GM12891 (cell line): ENCODE measurements at places on chromosomes 2 and 18.

DNA sequence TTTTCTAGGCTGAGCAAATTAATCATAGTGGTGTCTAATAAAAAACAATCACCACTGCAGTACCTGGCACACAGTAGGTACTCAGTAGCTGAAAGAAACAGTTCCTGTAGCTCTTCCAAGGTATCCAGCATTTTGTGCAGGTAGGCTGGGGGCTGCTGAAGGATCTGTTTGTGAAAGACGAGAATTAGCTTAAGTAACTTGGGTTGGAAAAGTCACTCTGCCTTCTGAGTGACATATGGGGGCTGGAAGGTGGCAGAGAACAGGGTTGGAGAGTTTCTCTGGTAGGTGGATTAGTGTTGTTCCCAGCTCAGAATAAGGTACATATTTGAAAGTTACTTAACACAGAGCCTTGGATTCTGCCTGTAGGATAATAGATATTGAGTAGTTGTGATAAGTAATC lies 72.8 kb downstream of the FMNL2 start:
- no peak for DNase-seq

GRCh38 chr18:63376538-63376937 lies 9.5 kb upstream of the KDSR start:
- DNase-seq, result no peak

GRCh38 chr2:19419211-19419880 lies 60.9 kb upstream of the OSR1 start:
- no peak for DNase-seq

DNA sequence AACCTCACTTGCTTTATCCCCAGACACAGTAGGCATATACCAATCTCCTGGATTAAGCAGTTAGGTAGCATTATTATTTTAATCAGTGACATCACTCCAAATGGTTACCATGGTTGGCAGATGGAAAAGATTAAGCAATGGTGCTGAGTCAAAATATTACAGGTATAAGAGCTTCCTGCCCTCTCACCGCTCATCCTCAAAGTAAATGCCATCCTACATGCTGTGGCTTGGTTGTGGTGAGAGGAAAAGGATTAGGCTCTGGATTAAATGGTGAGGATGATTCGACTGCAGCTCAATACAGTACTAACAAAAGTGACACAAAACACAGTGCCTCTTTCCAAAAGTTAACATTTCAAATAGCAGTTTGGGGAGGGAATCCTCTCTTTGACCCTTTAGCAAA lies 108.9 kb upstream of the ACAA2 start:
- DNase-seq, result no peak

GRCh38 chr2:237483018-237483731 lies 3.9 kb upstream of the MLPH start:
- DNase-seq, result no peak

DNA sequence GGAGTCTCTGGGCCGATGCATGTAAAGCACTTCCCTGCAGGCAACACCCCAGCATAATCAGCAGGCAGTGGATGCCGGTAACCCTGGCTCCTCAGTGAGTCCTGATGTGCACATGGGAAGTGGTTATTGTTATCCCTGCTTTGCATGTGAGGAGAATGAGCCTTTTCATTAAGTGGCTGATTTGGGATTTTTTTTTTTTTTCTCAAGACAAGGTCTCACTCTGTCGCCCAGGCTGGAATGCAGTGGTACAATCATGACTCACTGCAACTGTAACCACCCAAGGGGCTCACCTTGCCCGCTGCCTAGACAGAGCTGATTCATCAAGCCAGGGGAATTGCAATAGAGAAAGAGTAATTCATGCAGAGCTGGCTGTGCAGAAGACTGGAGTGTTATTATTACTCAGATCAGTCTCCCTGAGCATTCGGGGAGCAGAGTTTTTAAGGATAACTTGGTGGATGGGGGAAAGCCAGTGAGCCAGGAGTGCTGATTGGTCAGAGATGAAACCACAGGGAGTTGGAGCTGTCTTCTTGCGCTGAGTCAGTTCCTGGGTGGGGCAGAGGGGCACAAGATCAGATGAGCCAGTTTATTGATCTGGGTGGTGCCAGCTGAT lies 95.4 kb downstream of the SOCS6 start:
- DNase-seq, result no peak

- no peak for DNase-seq
Measured at GRCh38 chr2:191180713-191181112, 29.9 kb upstream of the STAT4 start.

- DNase-seq, result no peak
Measured at GRCh38 chr18:2573408-2573807, 2.1 kb downstream of the NDC80 start.

GRCh38 chr2:24307961-24308360 lies 52.4 kb downstream of the ITSN2 start:
- DNase-seq, result no peak

DNA sequence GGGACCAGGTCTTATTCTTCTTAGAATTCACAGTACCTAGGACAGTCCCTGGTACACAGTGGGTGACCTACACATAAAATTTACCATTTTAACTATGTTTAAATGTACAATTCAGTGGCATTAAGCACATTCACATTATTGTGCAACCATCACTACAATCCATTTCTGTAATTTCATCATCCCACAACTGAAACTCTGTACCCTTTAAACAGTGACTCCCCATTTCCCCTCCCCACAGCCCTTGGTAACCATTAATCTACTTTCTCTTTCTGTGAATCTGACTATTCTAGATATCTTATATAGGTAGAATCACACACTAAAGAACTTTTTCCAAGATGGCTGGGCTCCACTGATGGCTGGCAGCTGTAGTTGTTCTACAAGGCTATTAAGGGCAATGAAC lies 41.6 kb downstream of the GFPT1 start:
- DNase-seq, result no peak

- no peak for DNase-seq
Measured at GRCh38 chr2:15665067-15665942, 73.6 kb downstream of the DDX1 start.

GRCh38 chr2:230658877-230659652 lies 53.6 kb upstream of the CAB39 start:
- no peak for DNase-seq

GRCh38 chr2:27966466-27966865 lies 75.9 kb downstream of the BABAM2 start:
- no peak for DNase-seq

DNA sequence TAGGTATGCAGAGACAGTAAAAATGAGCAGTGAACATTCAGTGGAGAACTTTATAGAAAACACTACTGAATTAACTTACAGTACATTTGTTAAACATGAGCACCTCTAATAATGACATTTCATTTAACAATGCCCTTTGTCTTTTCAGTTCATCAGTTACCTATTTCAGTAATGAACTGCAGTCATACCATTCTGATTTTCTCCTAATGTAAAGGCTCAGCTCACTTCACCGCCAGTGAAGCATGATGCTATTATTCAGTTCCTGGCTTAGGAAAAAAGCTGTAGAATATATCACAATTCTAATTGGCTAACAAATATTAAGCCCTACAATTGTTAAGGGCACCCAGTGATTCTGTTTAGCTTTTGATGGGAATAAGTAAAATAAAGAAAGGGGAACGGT lies 37.1 kb upstream of the CCDC93 start:
- DNase-seq, result no peak

GRCh38 chr2:51553476-51553875 lies 521.5 kb upstream of the NRXN1 start:
- DNase-seq, result no peak

DNA sequence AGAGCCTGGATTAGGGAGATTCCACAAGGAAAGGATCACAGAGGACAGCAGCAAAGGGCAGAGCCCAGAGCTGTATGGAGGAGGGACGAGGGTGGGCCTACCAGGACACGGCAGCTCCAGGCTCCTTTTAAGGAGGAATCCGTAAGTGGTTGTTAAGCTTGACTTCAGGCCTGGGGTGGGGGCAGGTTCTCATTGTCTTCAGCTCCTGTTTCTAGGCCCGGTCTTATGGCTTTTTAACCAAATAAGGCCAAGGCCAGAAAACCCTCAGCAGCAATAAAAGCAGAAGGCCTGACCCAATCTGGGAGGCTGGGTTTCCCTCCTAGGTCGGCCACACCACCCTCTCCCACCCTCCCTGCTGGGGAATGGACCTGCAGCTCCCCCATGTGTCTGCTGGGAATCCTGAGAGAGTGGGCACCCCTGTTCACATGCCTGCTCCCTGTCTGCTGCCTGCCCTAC lies 111.2 kb downstream of the PLB1 start:
- DNase-seq, result no peak

GRCh38 chr18:27447451-27447881 lies 262.4 kb upstream of the CHST9 start:
- no peak for DNase-seq

DNA sequence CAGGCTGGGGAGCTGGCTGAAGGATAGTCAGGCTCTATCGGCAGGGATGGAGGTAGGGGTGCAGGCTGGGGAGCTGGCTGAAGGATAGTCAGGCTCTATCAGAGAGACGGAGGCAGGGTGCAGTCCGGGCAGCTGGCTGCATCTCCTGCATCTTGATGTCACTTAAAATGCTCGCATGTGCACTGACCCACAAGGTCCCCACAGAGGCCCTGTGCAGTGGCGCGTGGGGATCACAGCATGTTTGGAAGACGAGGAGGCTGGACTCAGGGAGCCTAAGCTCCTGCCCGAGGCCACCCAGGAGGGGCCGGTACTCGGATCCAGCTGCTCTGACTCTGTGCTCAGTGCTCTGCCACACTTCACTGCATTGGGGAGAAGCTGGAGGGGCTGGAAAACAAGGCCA lies 189.0 kb upstream of the HDAC4 start:
- no peak for DNase-seq

DNA sequence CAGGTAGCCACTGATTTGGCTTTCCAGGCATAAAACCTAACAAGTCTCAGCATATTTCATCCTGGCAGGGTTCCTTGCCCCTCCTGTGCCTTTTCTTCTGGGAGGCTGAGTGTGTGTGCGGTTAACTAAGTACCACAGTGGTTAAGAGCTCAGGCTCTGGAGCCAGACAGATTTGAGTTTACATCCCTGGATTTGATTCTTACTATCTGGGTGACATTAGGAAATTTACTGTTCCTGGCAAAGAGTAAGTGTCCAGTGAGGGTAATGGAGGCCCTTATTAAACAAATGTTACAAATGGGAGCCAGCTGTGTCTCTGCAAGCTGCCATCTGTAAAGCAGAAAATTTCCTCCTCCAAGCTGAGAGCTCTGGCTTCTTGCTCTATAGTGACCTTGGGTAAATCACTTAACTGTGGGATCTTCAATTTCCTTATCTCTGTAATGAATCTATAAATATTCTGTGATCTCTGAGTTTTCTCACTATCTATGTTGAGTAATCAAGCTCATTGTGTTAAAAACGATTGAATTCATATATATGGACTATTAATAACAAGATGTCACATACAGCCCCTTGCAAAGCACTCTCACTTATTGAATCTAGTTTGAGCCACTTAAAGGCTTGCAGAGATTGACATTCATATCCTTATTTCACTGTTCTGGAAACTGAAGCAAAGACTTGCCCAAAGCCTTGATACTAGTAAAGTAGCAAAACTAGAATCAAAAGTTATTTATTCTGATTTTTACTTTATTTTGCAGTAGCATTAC lies 6.5 kb upstream of the COBLL1 start:
- no peak for DNase-seq

DNA sequence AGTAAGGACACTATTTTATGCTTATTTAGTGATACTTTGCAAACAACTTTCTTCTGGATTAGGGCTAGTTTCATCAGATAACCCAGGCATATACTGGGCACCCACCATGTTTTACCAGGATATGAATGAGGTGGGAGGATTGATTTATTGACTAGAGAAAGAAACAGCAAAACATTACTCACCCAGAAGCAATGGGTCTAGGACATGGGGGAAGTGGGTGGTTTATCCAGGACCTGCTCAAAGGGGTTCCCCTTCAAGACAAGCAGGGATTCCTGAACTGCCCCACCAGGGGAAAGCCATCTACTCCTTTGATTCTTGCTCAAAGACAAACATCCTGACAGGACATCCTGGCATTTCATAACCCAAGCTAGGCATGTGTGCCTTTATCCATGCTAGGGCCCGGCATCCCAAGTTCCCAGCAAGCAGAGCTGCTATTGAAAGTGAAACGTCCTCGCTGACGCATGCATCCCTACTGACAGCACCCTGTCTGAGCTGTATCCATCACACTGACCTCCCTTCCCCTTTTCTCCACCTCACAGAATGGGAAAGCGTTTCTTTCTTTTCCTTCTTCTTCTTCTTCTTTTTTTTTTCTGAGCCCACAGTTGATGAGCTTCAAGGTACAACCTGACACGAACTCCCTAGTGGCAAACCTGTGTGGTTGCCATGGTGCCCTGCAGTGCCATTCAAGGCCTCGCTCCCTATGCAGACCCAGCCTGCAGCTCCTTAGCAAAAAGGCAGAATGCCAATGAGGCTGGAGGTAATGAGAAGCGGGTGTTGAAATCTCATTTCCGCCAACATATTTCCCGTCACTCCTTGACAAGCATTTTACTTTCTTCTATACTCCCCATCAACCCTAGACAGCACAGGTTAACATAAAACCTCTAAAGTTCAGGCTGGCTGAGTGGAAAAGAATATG lies 70.5 kb downstream of the CLHC1 start:
- DNase-seq, result no peak
